Mesothelial cell of epicardium (in vitro differentiated cells): ENCODE measurements at places on chromosomes 4 and X. TPM values are rescaled to one million over a fixed set of nuclear protein-coding genes. Genes with fewer than 3 reads are reported as not detected.
A peak's percentile ranks its signal among the peaks of the same experiment; 100 is the strongest.

DNA sequence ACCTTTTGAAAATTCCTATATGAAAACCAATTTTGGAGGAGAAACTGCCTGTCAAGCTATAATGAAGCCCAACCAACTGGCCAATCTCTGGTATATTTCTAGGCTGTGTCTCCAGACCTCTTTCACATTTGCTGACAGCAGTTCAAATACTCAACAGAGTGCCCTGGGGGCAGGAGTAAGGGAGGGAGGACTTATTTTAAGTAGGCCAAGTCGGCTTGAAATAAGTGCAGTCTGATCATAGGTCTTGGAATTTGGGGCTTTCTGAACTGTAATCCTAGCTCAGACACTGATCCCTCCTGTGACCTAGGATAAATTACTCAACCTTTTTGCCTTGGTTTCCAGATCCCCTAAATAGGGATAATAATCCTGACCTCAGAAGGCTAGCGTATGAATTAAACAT, 59.4 kb upstream of the SLC7A11 start:
- no peak for DNase-seq
- H3K36me3 ChIP-seq: no peaks in the 10 kb centered on the region
- H3K4me1 ChIP-seq: peaks cover 13% of the 10 kb centered on the region
- H3K27ac ChIP-seq: no peak overlapping the region

- DNase-seq: no peak
- H3K27ac ChIP-seq: no peak overlapping the region
- H3K4me1 ChIP-seq: peaks cover 4% of the 10 kb centered on the region
- no peaks in the 10 kb centered on the region for H3K36me3 ChIP-seq
Observed at GRCh38 chr4:116122124-116122523, 963.3 kb downstream of the TRAM1L1 start.

GRCh38 chrX:111861605-111862004, 14.4 kb upstream of the TRPC5OS start:
- no peaks in the 10 kb centered on the region for H3K27me3 ChIP-seq
- no peak for DNase-seq
- H3K4me3 ChIP-seq: no peak overlapping the region
- peaks cover 11% of the 10 kb centered on the region for H3K4me1 ChIP-seq
- no peak overlapping the region for H3K27ac ChIP-seq

GRCh38 chr4:6781113-6781512, 1.4 kb upstream of the KIAA0232 start:
- no peaks in the 10 kb centered on the region for H3K36me3 ChIP-seq
- H3K27ac ChIP-seq: peak overlapping the region; percentile 77
- no peak for DNase-seq
- peaks cover 5% of the 10 kb centered on the region for H3K27me3 ChIP-seq
- peak overlapping the region; percentile 63 for H3K4me3 ChIP-seq

- DNase-seq: no peak
- no peaks in the 10 kb centered on the region for H3K36me3 ChIP-seq
- H3K27me3 ChIP-seq: no peaks in the 10 kb centered on the region
- H3K27ac ChIP-seq: no peak overlapping the region
Observed at GRCh38 chr4:24655971-24656370, 71.6 kb upstream of the DHX15 start.

DNA sequence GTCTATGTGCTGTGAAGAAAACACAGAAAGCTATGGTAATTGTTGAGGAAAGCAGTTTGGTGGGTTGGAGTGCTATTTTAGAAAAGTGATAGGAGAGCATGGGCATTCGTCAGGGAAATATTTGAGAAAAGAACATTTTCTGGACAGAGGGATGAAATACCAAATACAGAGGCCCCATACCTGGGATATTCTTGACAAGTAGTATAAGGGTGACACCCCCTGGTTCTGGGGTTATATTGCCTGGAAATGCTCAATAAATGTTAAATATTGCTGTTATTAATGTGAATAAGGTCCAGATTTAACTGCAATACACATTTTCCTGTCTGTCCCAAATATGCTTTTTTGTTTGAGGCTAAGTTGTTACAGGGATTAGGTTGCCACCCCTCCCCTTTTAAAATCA, 42.9 kb downstream of the WWC2 start:
- no peak for DNase-seq
- H3K4me3 ChIP-seq: no peak overlapping the region
- no peaks in the 10 kb centered on the region for H3K27me3 ChIP-seq
- H3K4me1 ChIP-seq: peaks cover 26% of the 10 kb centered on the region

The EIF4E gene
- total RNA-seq: 87.9 to 90.6 TPM (median 88.4 TPM) in 3 replicates

DNA sequence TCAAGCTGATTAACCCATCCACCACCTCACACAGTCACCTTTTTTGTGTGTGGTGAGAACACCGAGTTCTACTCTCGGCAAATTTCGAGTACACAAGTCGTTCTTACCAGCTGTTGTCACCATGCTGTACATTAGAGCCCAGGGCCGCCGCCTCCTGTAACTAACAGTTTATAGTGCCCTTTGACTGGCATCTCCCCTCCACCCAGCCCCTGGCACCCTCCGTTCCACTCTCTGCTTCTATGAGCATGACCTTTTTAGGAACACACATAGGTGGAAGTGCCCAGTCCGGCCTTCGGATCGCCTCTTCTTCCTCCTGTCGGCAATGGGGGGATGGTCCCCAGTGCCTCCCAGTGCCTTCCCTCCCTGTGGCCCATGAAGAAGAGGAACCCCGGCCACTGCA, 141.4 kb downstream of the STK32B start:
- H3K27me3 ChIP-seq: peaks cover 4% of the 10 kb centered on the region
- DNase-seq: no peak
- H3K4me3 ChIP-seq: no peak overlapping the region
- no peaks in the 10 kb centered on the region for H3K36me3 ChIP-seq
- no peaks in the 10 kb centered on the region for H3K4me1 ChIP-seq

GRCh38 chrX:7985568-7985967, 58.4 kb upstream of the PNPLA4 start:
- H3K27ac ChIP-seq: no peak overlapping the region
- no peak overlapping the region for H3K4me3 ChIP-seq
- H3K27me3 ChIP-seq: peaks cover 25% of the 10 kb centered on the region
- H3K4me1 ChIP-seq: peaks cover 22% of the 10 kb centered on the region
- no peak for DNase-seq
- no peaks in the 10 kb centered on the region for H3K36me3 ChIP-seq

DNA sequence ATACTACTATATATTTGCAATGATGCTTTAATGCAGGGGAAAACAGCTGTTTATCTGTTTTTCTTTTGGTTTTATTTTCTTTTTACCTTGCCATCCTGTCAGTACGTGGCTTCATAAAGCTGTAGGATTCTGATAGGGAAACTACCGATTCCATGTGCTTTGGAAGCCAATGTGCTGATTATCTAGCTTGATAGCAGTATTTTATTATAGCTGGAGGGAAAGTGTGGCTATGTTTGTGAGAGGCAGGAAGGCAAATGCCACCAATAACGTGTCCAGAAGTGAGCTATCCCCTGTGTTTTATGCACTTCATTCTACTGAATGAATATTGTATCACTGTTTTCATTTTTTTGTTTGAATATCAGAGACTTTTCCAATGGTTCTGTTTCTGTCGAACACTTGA, 43.7 kb downstream of the IL15 start:
- H3K4me3 ChIP-seq: no peak overlapping the region
- no peak overlapping the region for H3K27ac ChIP-seq
- no peaks in the 10 kb centered on the region for H3K36me3 ChIP-seq
- no peaks in the 10 kb centered on the region for H3K27me3 ChIP-seq
- peaks cover 7% of the 10 kb centered on the region for H3K4me1 ChIP-seq

GRCh38 chr4:65535113-65535512, 135.2 kb downstream of the EPHA5 start:
- H3K4me1 ChIP-seq: peaks cover 2% of the 10 kb centered on the region
- DNase-seq: no peak
- no peak overlapping the region for H3K4me3 ChIP-seq
- H3K27ac ChIP-seq: no peak overlapping the region

The DMRTC1 gene
- 0.65 to 2.1 TPM (median 0.88 TPM) in 3 replicates for total RNA-seq

DNA sequence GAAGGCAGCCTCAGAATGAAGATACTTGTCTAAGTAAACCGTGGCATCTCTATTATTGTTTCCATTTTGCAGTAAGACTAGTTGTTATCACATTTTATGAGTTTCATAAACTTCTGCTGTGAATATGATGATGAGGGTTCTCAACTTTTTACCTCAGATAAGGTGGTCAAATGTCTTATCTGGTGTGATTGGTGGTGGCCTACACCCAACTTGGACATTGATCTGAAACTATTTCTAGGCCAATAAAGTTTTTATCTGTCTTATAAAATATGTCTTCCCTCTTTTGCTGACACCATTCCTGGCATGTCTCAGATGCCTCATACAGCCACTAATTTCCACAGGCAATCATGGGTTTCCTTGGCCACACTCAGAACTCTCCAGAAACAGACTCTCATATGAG, 480.3 kb upstream of the NR3C2 start:
- H3K4me3 ChIP-seq: no peak overlapping the region
- H3K27me3 ChIP-seq: no peaks in the 10 kb centered on the region
- H3K36me3 ChIP-seq: no peaks in the 10 kb centered on the region
- no peak for DNase-seq
- no peaks in the 10 kb centered on the region for H3K4me1 ChIP-seq

- no peak for DNase-seq
- peaks cover 3% of the 10 kb centered on the region for H3K4me1 ChIP-seq
- no peak overlapping the region for H3K27ac ChIP-seq
- H3K4me3 ChIP-seq: no peak overlapping the region
Observed at GRCh38 chrX:20427173-20427770, 160.6 kb upstream of the RPS6KA3 start.
